ENCODE measurements at places on chromosomes 5 and 9.

DNA sequence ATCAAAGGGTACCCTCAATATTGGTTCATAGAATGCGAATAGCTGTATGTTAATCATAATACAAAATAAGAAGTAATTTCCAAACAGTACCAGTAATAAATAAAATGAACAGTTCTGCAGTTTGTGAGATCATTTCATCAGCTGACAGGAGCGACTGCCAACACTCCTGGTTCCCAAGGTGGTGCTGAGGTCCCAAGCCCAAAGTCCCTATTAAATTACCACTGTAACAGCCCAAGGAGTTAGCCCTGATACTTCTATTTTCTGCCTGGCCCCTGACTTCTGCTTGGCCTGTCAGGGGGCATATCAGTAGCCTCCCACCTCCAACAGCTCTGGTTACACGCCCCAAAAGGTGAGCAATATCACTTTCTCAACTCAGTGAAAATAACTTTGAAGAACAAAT lies 47.1 kb downstream of the ANKH start:
- no peak for DNase-seq

GRCh38 chr5:171093598-171093997 lies 215.4 kb upstream of the TLX3 start:
- no peak for DNase-seq

- peak; percentile 35 for DNase-seq
Observed at GRCh38 chr9:8337834-8338766, 538.5 kb upstream of the DMAC1 start.

DNA sequence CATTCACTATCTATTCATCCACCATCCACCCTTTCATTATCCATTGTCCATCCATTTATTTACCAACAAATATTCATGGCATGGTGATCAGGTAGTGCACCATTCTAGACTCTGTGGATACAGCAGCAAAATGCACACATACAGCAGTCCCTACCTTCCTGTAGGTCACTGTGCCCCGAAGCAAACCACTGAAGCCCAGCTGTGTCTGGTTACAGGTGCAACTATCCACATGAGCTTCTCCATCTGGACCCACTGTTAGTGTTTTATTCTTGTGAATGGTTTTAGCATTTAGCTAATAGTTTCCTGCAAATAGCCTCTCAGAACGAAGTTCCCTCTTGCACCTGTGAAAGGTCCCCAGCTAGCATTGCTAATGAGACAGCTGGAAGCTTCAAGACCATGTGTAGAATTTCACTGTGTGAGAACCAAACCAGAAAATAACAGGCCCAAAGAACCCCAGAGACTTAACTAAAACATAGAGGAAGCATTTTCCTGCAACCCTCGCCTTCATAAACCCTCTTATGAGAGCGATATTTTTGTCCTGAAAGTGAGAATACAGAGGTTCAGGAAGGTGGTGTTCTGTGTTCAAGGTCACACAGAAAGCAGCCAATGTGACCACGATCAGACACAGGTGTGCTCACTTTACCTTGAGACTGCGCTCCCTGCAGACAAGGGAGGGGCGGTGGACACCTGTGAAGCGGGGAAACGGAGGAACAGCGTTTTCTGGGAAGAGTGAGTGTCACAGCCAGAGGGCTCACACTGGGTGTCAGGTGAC lies 18.5 kb downstream of the PAEP start:
- DNase-seq, result no peak

- no peak for DNase-seq
Observed at GRCh38 chr9:35909687-35910612, 660 bp downstream of the SPAAR start.

DNA sequence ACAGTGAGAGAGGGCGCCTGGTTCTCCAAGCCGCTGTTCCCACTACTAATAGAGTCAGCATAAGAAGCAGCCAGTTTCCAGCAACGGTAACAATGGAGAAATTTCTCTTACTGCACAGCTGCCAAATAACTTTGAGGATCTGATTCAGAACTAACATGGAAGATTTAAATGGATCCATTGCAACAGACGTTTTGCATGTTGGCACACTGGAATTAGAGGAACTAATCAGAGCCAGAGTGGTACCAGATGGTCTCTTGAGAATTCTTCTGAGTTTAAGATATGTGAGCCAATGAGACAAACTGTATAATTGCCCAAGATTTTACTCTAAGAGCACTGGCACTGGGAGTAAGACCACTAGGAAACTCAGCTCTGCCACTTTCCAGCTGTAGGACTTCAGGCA lies 186.5 kb downstream of the EFNA5 start:
- DNase-seq, result no peak

- no peak for DNase-seq
Observed at GRCh38 chr5:177355162-177355867, 2.4 kb upstream of the RGS14 start.

GRCh38 chr9:90805006-90805996 lies 3.7 kb downstream of the SYK start:
- DNase-seq, result no peak

DNA sequence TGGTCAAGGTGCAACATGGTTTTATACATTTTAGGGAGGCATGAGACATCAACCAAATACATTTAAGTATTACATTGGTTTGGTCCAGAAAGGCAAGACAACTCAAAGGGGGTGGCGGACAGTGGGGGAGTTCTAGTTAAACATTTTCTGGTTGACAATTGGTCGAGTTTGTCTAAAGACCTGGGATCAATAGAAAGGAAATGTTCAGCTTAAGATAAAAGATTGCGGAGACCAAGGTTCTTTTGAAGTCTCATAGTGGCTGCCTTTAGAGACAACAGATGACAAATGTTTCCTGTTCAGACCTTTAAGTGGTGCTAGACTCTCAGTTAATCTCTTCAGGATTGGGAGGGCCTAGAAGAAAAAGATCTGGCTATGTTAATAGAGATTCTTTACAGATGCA lies 47.7 kb upstream of the TTC39B start:
- DNase-seq, result no peak

GRCh38 chr5:17339841-17340240 lies 122.4 kb downstream of the BASP1 start:
- no peak for DNase-seq

- peak; percentile 40 for DNase-seq
Observed at GRCh38 chr5:149581192-149581861, at the start of gene ARHGEF37. TSS of gene ARHGEF37 (plus strand) at chr5:149581498. CDS start at chr5:149597770, 16,272 bp downstream.

- no peak for DNase-seq
Observed at GRCh38 chr9:96620181-96620514, 505 bp upstream of the CDC14B start.

- no peak for DNase-seq
Observed at GRCh38 chr9:80435591-80435990, 863.8 kb downstream of the TLE4 start.

DNA sequence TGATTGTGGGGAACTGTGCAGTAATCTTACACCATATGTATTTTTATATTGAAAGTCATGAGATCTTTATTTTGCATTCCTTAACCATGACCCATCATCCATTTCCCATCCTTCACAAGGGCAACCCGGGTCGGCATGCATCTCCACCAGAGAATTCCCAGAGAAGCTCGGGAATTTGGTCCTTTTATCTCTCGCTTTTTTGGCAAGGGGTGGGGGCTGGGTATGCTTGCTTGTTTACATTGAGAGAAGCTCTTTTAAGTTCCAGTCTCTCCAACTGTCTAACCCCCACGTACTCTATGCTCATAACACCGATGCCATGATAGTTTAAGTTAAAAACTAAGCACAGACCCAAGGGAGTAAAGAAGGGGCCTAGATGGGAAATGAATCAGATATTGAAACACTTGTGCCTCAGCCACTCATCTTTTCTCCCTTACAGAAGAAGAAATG lies 109.9 kb upstream of the NFIB start:
- DNase-seq, result peak; percentile 96

GRCh38 chr9:105957830-105958229 lies 263.5 kb downstream of the TMEM38B start:
- peak; percentile 31 for DNase-seq

DNA sequence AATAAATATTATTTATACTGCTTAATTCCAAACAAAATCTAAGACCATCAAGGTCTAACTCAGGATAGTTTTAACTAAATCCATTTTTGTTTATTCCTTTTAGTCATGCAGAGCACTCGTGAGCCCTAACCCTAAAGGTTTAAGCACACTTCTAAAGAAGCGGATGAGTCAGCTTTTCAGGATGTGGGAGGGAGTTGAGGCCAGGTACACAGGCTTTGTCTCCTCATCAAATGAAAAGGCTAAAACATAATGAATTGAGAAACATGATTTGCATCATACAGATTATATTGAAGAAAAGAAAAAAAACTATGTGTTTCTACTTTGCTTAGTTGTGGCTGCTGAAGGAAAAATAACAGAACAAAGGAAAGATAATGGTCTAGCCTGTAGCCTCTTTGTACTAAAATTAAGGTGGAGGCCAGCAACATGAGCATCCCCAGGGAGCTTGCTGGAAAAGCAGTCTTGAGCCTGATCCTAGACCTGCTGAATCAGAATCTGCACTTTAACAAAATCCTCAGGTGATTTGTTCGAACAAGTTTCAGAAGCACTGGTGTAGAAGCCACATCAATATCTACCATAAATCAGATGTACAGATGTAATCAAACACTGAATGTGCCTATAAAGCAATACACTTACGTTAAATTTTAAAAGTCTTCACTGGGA lies 21.1 kb upstream of the ISCA1 start:
- DNase-seq, result no peak

DNA sequence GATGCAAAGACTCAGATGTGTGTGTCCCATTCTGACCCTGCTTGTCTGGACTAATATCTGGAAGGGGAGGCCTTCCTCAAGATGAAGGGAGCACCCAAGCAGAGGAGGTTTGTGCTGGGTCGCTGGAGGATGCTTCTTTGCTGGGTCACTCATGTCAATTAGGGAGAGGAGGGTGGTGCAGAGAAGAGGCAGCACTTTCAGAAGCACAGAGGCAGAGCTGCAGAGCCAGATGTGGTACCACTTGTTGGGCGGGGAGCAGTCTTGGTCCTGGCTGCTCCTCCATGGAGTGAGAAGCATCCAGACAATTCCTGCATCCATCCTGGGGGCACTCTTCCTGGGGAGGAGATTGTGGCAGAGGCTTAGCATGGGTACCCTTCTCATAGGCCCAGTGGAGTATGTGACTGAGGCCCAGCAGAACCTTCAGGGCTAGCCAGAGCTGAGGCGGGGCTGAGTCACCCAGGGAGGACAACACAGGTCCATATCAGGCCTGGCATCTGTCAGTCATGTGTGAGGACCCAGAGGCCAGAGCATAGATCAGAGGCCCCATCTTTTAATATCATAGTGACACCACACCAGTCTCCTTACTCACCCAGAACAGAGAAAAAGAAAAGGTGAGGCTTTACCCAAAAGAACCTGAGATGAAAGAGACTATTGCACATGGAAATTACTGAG lies 59.8 kb downstream of the TNFSF15 start:
- DNase-seq, result no peak

DNA sequence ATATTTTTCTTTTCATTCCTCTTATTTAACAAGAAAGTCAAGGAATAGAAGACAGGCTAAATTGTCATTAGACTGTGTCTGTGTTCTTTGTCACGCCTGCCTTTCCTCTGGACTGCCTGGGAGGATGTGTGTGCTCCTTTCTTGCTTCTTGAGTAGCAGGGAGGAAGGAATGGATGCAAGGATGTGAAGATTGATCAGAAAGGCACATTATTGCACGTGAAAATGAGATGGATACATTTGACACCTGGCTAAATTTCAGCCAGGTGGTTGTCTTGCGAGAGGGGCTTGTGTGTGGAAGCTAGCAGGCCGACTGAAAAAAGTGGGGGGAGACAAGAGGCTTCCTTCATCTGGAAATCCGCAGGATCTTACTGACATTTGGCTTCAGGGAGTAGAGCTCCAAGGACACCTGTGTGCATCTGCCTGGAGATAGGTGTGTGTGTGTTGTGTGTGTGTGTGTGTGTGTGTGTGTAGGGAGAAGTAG lies 200.1 kb downstream of the MEF2C start:
- no peak for DNase-seq

GRCh38 chr5:123671711-123672456 lies 159.9 kb downstream of the CSNK1G3 start:
- DNase-seq, result no peak

DNA sequence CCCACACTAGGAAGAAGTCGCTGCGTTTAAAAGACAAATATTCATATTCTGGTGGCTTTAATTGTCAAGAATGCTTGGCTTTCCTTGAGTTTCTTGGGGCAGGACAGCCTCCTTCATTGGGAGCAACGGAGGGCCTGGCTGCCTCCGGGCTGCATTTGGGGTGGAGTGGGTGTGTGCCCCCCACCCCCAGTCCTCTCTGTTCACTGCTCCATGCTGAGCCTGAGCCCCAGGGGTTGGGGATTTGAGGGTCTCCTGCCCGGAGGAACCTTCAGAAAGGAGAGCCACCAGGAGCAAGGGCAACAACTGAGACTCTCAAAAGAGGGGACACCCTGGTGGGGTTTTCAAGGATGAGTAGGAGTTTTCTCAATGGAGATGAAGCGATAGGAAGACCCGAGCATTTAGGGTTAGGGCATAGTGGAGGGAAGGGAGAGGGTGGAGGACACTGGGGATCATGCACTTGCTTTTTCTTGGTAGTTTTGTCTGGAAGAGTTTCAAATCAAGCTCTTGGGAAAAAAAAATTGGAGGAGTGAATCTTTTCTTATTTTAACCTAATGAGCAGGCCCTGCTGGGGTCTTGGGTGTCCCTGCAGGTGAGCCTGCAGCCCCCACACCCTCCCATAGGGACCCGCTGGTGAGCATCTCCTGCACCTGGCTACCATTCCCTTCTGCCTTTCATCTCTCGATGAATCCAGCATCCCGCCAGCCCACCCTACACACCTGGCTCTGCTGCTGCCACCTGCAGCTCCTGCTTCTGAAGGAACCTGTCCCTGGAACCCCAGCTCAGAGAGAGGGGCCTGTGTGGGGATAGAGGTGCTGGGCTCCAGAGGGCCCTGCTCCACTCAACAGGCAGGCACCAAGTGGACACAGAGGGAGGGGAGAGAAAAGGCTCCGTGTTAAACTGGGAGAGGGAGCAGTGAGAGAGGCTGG lies 4.1 kb downstream of the SLC6A19 start:
- no peak for DNase-seq

DNA sequence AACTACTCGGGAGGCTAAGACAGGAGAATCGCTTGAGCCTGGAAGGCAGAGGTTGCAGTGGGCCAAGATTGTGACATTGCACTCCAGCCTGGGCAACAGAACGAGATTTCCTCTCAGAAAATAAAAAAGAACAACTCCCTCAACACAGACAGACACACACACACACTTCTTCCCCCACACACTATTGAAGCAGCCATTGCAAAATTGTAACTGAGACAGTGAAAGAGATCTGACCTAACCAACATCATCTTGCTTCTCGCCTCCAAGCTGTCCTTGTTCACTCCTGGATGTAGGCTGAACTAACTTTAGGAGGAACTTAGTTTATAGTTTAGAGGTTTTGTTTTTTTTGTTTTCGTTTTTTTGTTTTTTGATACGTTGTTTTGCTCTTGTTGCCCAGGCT lies 13.0 kb upstream of the PLIN2 start:
- DNase-seq, result no peak

All from fibroblast of skin of right biceps (primary cell).